ENCODE measurements at places on chromosomes 2 and 18.

- no peak for DNase-seq
Observed at GRCh38 chr18:61741881-61742454, 150.8 kb downstream of the RNF152 start.

DNA sequence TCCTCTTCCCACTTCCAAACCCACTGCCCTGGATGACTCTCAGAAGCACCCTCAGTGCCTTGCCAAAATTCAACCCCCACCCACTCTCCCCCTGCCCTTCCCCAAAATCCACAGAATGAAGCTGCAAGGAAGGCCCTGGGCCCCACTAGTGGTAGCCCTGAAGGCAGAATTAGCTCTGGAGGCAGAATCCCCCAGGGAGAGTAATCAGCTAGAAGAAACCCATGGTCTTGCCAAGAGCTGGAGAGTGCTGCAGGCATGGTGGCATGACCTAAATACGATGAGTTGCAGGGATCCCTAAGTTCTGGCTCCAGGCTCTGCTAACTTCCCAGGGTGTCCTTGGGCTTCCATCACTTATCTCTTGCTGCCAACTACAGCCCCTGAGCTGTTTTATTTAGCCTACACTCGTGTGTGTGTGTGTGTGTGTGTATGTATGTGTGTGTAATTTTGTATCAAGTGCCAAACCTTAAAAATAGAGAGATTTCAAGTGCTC is 7.9 kb downstream of the GAD1 start:
- no peak for DNase-seq

DNA sequence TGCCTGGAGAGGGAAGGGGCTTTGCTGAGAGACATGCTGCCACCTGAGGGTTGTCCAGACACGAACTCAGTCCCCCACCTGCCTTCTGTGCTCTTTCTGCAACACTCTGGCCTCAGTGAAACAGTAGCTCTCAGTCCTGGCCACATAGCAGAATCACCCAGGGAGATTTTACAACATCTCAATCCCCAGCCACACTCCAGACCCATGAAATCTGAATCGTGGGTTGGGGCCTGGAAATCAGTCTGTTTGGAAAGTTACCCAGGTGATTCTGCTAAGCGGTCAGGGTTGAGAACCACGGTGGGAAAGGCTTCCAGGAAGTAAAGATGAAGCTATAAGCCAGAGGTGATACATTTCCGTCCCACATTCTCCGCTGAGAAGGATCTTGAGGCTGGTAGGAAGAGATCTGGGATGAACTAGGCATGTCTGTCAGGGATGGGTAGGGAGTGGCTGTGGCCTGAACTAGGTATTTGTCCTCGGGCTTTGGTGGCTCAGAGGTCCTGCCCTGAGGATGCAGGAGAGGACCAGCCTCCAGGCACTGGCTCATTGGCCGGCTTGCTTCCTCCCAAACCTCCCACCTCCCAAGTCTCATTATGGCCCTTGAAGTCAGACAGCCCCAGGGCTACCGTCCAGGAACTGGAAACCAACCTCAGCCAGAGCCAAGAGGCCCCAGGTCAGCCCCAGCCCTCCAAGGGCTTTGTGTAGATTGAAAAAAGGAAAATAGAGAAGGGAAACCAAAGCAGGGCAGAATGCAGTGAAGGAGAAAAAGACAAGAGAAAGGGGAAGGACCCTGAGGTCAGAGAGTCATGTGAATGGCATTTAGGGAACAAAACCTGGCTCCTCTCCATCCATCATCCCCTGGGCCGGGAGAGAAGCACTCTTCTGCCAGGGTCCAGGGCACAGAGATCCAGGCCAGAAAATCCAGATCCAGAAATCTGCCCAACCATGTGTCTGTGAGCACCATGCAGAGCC is 119.6 kb downstream of the ZFP36L2 start:
- no peak for DNase-seq

DNA sequence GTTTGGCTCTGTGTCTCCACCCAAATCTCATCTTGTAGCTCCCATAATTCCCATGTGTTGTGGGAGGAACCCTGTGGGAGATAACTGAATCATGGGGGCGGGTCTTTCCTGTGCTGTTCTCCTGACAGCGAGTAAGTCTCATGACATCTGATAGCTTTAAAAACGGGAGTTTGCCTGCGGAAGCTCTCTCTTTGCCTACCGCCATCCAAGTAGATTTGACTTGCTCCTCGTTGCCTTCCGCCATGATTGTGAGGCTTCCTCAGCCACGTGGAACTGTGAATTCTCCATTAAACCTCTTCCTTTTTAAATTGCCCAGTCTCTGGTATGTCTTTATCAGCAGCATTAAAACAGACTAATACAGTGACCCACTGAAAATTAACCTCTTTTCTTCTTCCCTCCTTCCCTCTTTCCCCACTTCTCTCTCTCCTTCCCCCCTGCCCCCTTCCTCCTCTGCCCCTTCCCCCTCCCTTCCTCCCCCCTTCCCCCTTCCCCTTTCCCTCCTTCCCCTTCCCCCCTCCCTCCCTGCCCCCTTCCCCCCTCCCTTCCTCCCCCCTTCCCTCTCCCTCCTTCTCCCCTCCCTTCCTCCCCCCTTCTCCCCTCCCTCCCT is 818.8 kb downstream of the SLC4A3 start:
- no peak for DNase-seq

Measured in activated naive CD8-positive, alpha-beta T cell treated with anti-CD3 and anti-CD28 coated beads for 36 hours (primary cell).